HFFc6 (cell line): ENCODE measurements at places on chromosomes 5 and 9. TPM values are rescaled to one million over a fixed set of nuclear protein-coding genes. Genes with fewer than 3 reads are reported as not detected.
A peak's percentile ranks its signal among the peaks of the same experiment; 100 is the strongest.

DNA sequence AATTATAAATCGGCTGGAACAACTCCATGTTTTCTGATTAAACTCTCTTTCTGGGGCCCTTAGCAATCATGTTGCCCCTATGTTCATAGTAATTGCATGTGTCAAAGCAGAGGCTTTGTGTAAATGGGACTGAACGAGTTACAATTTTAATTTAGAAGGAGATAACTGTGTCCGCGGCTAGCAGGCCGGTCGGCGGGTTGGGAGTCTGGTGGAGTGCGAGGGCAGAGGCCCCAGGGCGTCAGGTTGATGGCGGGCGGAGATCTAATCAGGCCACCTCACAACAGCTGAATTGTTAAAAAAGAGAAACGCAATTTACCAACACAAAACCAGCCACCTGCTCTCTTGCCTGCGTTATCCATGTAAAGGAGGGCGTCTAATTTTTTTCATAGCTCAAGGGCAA, 134.9 kb upstream of the LPCAT1 start:
- DNase-seq, result no peak

DNA sequence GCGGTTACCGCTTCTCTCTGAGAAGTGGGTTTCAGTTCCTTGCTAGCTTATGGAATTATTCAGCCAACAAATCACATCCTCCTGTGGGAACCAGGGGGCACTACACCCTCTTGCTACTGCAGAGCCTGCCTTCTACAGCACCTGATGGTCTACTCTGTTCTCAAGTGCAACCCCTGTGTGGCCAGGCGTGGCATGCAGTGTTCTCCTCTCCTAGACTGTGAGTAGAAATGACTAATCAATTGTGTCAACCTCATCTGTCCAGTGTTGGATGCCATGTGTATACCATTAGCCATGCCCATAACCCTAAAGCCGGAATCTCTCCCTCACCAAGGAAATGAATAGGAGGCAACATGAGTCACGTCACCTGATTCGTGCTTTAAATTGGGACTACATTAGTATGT, 117.2 kb upstream of the LIFR start:
- no peak for DNase-seq

DNA sequence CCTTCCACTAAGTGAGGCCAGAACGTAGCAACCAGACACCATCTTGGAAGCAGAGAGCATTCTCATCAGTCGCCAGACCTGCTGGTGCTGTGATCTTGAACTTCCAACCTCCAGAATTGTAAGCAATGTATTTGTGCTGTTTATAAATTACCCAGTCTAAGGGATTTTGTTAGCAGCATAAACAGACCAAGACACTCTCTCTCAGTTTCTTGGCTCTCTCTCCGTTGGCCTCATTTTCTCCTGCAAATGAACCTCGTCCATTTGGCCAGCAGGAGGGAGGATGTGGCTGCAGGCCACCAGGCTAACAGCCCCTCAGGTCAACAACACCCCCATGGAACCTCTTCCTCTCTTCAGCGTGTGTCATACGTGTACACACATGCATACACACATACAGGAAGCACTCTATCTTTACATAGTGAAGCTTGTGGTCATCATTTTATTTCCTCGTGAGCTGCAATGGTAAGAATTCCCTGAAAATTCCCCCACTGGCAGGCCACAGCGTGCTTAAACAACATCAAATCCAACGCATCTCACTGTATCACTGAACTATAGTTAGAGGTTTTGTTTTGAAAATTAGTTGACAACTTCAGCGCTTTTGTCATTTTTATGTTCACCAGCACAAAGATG, 62.8 kb upstream of the PPP1R26 start:
- no peak for DNase-seq

- no peak for DNase-seq
Observed at GRCh38 chr5:39426051-39426745, 1.4 kb upstream of the DAB2 start.

GRCh38 chr9:97491216-97491999, 10.1 kb upstream of the TMOD1 start:
- DNase-seq, result no peak

DNA sequence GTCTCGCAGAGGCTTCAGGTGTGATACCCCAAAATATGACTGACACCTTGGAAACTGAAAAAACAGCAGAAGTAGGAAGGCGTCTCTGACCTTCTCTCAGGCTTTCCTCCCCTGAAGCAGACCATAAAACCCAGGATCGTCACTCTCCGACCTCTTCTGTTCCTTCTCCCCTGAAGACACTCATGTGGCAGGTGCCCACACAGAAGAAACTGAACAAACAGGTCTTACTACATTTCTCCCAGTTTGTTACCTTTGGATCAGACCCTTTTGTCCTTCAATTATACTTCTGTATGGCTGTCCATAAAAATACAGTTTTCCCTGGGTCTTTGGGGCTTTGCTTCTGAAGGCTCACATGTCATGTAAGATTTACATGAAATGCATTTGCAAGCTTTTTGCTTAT, 10.3 kb upstream of the PRUNE2 start:
- DNase-seq, result no peak

- no peak for DNase-seq
Observed at GRCh38 chr5:17882760-17883488, 248.7 kb downstream of the TAF11L14 start.

DNA sequence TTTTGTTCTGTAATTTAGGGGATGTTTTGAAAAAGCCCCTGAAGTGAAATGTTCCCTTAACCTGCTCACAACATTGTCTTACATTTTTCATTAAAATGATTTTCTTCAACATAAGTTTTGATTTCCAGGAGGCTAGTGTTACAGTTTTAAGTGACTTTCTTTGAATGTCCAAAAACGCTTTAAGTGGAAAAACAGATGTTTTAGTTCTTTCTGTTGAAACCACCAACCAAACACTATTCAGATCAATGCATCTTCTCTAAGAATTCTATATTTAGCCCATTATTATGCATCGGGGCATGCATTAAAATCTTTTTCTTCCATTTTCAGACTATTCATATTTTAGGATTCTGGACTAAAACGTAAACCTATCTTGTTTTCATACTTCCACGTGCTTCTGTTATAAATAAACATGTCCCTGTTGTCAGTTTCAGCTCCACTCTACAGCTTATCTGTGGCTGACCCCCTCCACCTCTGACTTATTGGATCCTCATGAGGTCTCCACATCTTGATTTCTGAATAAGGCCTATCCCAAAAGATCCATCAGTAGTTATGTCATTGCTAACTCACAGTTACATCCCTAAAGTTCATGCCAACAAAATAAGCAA, 882.3 kb upstream of the SEMA6A start:
- DNase-seq, result no peak

DNA sequence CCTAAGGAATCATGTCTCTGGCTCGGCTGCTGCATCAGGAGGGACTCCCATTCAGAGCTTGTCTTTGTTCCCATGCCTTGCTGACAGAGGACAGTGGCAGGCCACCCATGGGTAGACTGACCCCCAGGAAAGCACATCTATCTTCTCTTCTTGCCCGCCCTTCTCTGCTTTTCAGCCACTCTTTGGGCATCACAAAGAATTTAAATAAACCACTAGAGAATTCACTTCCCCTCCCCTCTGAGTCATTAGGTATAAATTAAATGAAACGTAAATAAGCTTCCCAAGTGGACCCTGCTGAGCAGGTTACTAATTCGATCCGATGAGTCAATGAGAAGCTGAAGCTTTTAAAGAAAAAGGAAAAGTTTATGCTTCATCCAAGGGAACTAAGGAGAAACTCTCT, 97.0 kb downstream of the DRD1 start:
- no peak for DNase-seq

GRCh38 chr9:37693260-37693659, 42.5 kb downstream of the FRMPD1 start:
- peak; percentile 13 for DNase-seq

DNA sequence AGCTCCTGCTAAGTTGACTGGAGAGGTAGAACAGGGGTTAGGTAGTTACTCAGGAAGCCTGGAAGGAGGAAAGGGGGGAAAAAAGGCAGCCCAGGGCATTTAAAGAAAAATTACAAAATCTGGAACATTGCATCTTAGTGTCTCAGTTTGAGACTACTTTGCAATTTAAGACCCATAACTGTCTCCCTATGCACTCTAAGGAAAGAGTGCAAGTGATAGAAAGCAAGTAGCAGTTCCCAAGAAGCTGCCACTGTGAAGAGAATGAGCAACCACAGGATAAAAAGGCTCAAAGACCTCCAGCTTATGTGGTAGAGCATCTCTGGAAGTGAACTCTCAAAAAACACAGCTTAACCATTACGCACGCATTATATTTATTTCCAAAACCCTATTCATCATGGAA, 141.8 kb downstream of the SLCO4C1 start:
- DNase-seq, result no peak

DNA sequence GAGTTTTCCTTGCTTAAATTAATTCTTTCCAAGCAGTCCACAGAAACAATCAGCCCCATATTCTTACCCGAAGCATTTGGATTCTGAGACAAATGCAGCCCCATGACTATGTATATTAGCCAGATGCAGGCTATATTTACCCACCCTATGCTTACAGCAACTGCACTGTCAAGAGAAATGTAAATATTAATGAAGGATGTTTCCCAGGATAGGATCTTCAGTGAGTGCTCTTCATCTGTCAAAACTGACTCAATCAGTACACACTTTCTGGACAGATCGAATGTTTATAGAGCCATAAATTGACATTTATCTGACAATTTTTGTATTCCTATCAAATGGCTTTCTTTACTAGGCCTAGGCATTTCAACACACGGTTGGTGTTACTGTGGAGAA, 725.3 kb upstream of the SEMA6A start:
- DNase-seq, result no peak

DNA sequence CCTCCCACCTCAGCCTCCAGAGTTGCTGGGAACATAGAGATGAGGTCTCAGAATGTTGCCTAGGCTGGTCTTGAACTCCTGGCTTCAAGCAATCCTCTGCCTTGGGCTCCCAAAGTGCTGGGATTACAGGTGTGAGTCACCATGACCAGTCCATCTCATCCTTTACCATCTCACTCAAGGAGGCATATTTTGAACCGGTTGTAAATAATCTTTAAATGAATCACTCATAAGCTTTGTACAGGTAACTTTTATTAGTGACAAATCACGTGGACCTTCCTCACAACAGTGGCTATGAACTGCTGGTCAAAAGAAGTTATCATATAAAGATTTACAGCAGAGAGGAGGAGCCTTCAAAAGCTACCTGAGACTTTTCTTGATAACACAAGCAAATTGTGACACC, 70.7 kb downstream of the RFK start:
- no peak for DNase-seq

GRCh38 chr5:139474890-139475791, 4.3 kb downstream of the SMIM33 start:
- DNase-seq, result peak; percentile 43

- peak; percentile 50 for DNase-seq
Observed at GRCh38 chr5:43019614-43020398, 20.3 kb downstream of the ANXA2R start.

- peak; percentile 54 for DNase-seq
Observed at GRCh38 chr5:154159343-154159742, 31.2 kb upstream of the GALNT10 start.

HMCN2 gene
- total RNA-seq, result 0.02 to 0.05 TPM in 2 of 3 replicates, not detected in the other

NFIB gene
- total RNA-seq, result 0.69 to 4.9 TPM (median 1.5 TPM) in 3 replicates

TDRD7 gene
- 7.6 to 9.7 TPM (median 7.9 TPM) in 3 replicates for total RNA-seq

ISCA1 gene
- total RNA-seq, result 25.2 to 37.1 TPM (median 27.2 TPM) in 3 replicates

HRH2 gene
- total RNA-seq, result not detected in 3 replicates

IL31RA gene
- total RNA-seq, result 0.18 TPM in 1 of 2 replicates, not detected in the other
